ENCODE measurements at places on chromosomes 7 and 10.

- no peak for DNase-seq
Observed at GRCh38 chr7:102912742-102913141, at the start of gene LRRC17. Gene LRRC17, plus strand, starts transcription at chr7:102913000. Its CDS starts 20,914 bp downstream, at chr7:102933914.

DNA sequence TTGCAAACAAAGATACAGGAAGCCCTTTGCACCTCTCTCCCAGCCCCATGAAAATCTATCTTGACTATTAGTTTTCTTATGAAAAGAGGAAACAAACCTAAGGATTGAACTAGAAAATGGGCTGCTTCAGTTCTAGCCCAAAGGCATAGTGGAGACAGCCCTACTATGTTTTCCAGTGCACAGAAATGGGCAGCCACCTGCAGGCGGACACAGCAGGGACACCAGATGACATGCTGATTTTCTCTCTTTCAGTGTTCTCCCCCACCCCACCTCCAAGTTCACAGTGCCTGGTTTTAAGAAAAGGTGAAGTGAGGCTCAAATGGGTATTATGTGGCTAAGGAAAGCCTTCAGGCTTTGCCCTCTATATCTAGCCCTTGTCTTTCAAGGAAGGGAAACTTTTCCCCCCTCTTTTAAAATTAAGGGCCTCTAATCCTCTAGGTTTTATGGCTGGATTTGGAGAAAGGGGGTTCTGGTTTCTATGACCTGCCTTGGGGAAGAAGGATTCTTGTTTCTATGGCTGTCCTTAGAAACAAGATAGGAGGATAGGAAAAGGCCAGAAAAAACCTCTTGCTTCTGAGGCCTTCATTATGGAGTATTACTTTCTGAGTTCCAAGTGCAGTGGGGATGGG, 23.5 kb upstream of the DDX50 start:
- DNase-seq, result no peak

GRCh38 chr10:69614130-69614529, 15.9 kb upstream of the FAM241B start:
- DNase-seq, result no peak

DNA sequence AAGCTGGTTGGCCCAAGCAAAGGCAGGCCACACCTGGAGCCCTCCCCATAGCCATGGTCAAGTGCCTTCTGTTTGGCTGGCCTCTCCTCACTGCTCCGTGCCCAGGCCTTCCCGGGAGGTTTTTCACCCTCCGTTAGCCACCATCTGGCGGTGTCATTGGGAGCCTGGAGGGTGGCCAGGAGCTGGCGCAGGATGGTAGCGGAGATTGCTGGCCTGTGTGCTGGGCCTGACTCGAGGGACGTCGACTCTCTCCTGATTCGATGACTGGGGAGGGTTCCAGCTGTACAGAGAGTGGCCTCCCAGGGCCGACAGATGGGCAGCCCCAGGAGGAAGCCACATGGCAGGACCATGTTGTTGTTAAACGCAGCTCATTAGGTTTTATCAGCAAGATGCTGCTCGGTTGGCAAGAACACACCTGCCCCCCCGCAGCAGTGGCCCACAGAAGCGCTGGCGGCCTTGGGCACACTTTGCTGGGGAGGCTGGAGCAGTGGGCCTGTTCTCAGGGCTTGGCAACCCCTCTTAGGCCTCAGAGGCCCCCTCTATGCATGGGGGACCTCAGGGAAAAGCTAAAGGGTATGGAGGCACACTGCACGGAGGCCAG, 64.0 kb upstream of the CACUL1 start:
- DNase-seq, result no peak

DNA sequence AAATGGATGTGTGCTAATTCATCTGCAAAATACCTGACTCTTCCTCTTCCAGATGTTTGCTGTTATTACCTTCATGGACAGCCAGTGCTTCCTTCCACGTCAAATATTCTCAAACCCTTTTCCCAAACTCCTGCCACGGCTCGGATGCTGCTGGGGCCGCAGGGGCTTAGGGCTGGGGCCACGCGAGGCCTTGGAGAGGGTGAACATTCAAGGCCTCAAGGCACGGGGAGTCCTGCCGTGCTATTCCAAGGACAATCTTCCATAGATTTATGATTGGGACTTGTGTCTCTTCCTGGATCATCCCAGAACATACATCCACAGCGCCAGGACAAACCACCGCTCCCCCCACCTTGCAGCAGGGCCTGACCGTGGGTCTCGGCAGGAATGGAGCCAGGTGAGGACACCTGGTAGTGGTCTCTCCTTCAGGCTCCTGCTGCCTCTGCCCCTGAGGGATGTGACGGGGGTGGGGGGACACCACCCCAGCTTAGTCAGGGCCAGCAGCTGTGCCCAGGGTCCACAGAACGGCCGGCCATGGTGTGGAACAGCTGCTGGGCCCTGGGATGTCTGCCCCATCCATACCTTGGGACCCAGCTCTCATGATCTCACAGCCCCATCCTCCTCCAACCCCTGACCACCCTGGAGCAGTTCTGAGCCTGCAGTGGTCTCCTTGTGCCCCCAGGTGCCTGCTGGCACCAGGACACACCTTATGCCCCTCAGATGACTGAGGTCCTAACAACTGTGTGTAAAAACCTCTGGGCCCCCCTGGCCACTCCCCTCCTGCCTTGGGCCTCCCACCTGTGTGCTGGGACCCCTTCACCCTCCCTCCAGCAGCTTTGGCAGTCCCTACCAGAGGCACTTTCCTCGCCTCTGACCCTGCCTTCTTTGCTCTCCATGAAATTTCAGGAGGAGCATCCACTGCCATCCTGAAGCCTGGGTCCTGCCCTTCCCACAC, 16.7 kb downstream of the VIPR2 start:
- DNase-seq, result no peak

DNA sequence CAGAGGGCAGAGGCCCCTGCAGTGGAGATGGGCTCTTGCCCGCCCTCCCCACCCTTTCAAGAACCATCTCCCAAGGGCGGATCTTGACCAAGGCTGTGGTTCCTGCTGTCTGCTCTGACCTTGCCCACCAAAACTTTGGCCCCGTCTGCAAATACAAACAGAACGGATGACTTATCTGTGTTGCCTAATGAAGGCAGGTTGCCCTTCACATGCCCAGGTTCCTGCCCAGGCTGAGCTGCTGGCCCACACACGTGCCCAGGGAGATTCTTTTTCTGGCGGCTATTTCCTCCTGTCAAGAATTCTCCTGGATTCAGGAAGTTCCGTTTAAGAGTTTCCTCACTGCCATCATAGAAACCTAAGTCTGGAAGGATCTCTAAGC, 78.3 kb downstream of the PROSER2 start:
- DNase-seq, result no peak

GRCh38 chr7:41656366-41656765, 46.5 kb downstream of the INHBA start:
- DNase-seq, result no peak

GRCh38 chr7:87475359-87476178, at the start of gene ABCB4:
Gene ABCB4, minus strand, starts transcription at chr7:87475680. Its CDS starts 215 bp downstream, at chr7:87475465.
- DNase-seq, result no peak

DNA sequence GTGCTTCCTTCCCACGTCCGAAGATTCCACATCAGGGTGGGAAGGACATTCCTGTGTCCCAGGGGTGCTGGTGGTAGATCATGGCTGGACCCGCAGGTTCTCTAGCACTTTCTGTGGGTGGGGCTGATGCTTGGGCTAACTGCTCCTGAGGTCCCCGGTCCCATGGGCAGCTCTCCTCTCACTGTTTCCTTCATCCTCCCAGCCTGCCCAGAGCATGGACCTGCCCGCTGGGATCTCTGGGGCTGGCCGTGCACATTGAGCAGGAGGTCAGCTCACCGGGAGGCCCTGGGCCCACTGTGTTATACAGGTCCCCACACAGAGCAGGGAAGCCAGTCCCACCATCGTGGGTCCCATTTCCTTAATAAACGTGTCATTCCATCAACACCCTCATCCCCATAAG, 502.3 kb downstream of the TCERG1L start:
- no peak for DNase-seq

DNA sequence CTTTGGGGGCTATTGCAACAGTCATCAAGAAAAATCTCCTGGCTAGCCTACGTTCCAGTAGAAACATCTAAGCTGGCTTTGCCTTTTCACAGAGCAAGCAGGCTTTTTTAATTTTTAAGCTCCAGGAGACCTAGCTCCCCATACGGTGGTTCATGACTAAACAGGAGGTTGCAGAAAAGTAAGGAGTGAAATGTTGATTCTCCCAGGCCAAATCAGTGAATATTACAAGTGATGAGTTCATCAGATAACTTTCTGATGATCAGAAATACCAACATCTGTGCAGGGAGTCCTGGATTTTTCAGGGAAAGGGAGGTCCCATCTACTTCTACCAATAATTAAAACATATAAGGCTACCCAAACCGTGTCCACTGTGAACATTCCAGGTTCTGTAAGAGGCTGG, 477.3 kb upstream of the CELF2 start:
- no peak for DNase-seq

GRCh38 chr7:96189129-96189820, 132.6 kb downstream of the SLC25A13 start:
- DNase-seq, result no peak

- DNase-seq, result no peak
Observed at GRCh38 chr10:88037623-88038022, 174.2 kb downstream of the PTEN start.

GRCh38 chr10:97474918-97475317, 23.3 kb downstream of the MMS19 start:
- no peak for DNase-seq

- no peak for DNase-seq
Observed at GRCh38 chr7:140639366-140640053, 1.1 kb downstream of the DENND2A start.

GRCh38 chr7:66198956-66199355, 6.2 kb upstream of the TPST1 start:
- no peak for DNase-seq
